ENCODE measurements at places on chromosomes 1 and 21. TPM values are rescaled to one million over a fixed set of nuclear protein-coding genes. Genes with fewer than 3 reads are reported as not detected.

DNA sequence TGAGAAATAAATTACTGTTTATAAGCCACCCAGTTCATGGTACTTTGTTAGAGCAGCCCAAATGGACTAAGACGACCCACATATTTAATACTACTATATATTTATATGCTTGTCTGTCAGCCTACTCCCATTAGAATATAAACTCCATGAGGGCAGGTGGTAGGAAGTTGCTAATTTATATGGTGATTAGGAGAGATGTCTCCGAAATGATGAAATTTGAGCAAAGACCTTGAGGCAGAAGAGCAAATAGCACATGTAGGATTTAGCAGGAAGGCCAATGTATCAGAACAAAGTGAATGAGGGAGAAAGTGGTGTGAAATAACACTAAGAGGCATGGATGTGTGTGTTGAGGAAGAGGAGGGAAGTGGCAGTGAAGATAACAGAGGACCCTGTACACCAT lies 10.6 kb upstream of the SLFNL1 start:
- no peak for ATAC-seq

GRCh38 chr1:105459759-105460158 lies 1596.7 kb upstream of the PRMT6 start:
- no peak for ATAC-seq

DNA sequence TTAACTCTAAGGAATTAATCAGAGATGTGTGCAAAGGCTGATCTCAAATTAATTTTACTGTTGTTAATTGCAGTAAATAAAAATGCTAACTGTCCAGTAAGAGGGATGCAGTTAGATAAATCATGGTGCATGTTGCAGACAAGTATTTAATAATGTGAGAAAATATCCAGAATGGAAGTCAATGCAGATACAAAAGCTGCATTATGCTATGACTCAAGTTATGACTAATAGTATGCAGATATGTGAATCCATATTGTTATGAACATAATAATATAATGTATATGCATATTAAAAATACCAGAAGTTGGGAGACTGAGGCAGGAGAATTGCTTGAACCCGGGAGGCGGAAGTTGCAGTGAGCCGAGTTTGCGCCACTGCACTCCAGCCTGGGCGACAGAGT lies 21.4 kb downstream of the RNASEL start:
- ATAC-seq = no peak

GRCh38 chr21:27643326-27643725 lies 676.4 kb upstream of the ADAMTS5 start:
- ATAC-seq = no peak

GRCh38 chr1:2791027-2791760 lies 10.3 kb downstream of the TTC34 start:
- ATAC-seq = no peak

GRCh38 chr1:153540394-153541361 lies at the start of gene S100A5:
TSS of gene S100A5 (minus strand) at chr1:153540934. CDS start at chr1:153540191, 743 bp downstream.
- ATAC-seq = no peak

DNA sequence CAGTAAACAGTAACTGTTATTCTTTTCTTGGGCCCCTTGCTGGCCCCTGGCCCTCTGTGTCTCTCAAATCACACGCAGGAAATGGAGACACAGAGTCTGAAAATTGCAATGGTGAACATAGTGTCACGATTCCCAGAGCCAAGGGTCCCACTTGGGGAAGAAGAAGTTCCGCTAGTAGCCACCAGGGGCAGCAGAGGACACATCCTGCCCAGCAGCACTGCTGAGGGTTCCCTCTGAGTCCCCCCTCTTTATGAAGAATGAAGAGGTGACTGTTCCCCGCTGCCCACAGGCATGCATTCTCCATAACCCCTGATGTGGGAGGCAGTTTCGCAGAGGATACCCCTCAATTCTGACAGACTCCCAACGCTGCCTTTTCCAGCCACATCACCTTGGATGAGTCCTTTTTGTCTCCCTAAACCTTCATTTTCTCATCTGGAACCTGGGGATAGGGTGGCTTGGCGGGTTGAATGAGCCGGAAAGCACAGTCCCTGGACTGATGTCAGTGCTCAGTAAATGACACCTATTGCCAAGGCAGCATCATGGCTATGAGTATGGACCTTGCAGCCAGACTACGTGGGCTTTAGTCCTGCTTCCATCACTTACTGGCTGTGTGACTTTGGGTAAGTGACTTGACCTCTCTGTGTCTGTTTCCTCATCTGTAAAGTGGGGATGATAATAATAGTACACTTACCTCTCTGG lies 238.0 kb upstream of the TMEM51 start:
- ATAC-seq = no peak

GRCh38 chr1:159938905-159939677 lies 6.3 kb downstream of the IGSF9 start:
- ATAC-seq = no peak

GRCh38 chr21:37787456-37787855 lies 128.8 kb downstream of the KCNJ6 start:
- ATAC-seq = no peak

- no peak for ATAC-seq
Observed at GRCh38 chr21:19237608-19238007, 834.0 kb upstream of the TMPRSS15 start.

The FCAMR gene
- not detected for total RNA-seq

The HSD3B2 gene
- not detected for total RNA-seq

The SLC6A17 gene
- 1.6 TPM for total RNA-seq

Measured in gastroesophageal sphincter (tissue), 4 donors.